Hepatic stellate cell (primary cell): ENCODE measurements at places on chromosomes 11 and 22.

- no peak for DNase-seq
Measured at GRCh38 chr11:85828640-85828978, 17.7 kb upstream of the SYTL2 start.

- no peak for DNase-seq
Measured at GRCh38 chr11:128821556-128821955, 45.5 kb downstream of the KCNJ1 start.

DNA sequence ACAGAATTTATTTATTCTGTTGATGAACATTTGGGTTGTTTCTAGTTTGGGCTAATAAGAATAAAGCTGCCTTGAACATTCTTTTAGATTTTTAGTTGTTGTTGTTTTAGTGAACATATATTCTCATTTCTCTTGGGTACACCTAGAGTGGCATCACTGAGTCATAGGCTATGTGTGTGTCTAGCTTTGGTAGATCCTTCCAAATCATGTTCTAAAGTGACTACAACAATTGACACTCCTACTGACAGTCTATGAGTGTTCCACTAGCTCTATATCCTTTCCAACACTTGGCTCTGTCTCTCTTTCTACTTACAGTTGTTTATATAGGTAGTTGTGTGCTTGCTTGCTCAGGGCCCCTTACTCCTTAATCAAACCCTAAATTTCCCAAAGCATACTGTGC is 346.0 kb upstream of the NCAM1 start:
- no peak for DNase-seq

DNA sequence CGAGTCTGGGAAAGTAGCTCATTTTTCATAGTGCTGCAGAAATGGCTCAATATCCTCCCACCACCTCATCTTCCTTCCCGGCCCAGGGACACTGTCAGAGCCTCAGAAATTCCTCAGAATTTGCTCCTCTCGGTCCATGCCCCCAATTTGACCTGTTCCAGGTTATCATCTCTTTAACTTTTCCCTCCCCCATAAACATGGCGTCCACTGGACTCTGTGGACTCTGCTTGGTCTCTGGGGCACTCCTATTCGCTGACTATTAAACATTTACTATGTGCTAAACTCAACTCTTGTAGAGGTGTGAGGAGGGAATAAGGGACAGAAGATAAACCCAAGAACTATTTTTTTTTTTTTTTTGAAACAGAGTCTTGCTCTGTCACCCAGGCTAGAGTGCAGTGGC is 8.2 kb upstream of the PC start:
- DNase-seq = no peak

DNA sequence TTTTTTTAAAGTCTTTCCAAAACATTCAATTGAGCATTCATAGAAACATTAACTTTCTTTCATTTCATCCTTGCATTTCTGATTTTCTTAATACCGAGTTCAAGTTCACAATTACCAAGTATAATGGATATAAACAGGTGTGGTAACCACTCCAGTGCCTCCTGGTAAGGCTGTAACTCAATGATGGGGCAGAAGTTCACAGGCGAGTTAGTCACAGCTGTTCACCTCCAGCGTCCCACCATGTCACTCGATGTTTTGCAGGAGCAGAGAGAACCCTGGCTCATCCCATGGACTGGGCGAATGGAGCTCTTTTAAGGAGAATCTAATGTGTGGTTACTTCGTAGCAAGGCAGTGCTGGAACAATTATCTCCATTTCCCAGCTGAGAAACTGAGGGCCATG is 94.4 kb upstream of the ALX4 start:
- no peak for DNase-seq

GRCh38 chr22:37604875-37605274 is 3.8 kb upstream of the GGA1 start:
- no peak for DNase-seq

DNA sequence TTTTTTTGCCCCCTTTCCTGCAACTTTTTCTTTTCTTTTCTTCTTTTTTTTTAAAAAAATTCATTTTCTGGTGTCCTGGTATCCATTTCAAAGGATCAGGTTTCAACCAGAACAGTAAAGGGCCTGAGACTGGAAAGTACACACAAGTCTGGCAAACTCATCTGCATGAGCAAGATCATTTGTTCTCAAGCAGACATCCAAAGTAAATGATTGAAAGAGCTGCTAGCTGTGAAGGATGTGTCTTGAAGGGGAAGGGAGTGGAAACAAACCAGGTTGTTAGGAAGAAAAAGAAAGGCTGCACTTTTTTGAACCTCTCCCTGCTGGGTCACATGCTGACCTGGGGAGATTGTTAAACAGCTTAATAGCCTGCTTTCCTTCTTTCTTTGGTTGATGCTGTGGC is 5.3 kb downstream of the YAP1 start:
- DNase-seq = no peak

GRCh38 chr11:19025481-19026406 is 34.8 kb downstream of the MRGPRX2 start:
- no peak for DNase-seq

DNA sequence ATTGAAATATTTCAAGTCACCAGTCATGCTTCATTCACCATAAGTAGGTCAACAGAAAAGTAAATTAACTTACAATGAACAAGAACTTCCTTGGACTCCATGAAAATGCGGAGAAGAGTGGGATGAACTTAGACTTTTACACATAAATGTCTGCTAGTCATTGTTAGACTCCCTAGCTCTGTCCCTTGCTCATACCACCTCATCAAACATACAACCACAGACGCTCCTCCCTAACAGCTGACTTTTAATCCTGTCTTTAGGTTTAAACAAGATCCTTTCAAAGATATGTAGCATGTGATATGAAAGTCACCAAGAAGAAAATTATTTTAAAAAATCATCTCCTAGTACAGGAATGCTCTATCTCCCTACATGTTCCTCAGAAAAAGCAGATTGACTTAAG is 248.1 kb downstream of the DLG2 start:
- no peak for DNase-seq

GRCh38 chr11:70881948-70882715 is 370.2 kb downstream of the SHANK2 start:
- no peak for DNase-seq

GRCh38 chr11:235180-235579 is 962 bp downstream of the SIRT3 start:
- DNase-seq = no peak

DNA sequence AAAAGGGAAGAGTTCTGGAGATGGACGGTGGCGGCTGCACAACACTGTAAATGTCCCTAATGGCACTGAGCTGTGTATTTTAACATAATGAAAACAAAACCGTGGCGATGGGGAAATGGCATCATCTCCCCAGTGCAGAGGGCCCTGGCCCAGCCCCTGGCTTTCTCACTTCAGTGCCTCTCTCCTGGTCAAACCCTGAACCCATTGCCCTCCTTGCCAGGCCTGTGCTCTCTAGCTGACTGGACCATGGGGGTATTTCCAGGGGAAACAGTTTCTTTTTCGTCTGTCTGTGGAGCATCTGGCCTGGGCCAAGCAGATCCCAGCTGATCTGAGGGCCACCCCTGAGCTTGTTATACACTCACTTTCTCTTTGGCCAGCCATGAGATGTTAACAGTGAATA is 17.4 kb upstream of the NAP1L4 start:
- DNase-seq = no peak

DNA sequence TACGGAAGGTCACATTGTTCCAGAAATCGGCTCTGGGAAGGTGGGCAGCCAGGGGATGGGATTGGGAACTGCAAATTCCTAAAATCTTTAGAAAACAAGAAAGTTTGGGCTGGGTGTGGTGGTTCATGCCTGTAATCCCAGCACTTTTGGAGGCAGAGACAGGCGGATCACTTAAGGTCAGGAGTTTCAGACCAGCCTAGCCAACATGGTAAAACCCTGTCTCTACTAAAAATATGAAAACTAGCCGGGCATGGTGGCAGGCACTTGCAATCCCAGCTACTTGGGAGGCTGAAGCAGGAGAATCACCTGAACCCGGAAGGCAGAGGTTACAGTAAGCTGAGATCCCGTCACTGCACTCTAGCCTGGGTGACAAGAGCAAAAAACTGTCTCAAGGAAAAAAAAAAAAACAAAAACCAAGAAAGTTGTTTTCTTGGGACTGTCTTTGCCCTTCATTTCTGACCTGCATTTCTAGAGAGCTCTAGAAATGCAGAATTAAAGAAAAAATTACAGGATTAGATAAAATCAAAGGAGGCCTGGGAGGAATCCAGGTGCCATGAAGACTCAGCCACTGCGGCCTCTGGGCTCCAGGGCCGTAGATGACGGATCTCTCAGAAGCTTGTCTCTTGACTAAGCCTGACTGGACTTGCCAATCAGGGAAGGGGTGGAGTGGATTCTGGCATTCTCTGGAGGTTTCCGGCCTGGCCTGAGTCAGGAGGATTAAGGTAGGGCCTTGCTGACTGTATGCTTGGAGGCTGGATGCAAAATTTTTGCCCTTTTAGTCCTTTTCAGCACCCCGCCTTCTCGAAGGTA is 5.3 kb upstream of the MALAT1 start:
- DNase-seq = peak; percentile 61

- DNase-seq = no peak
Measured at GRCh38 chr11:133362916-133363315, 169.4 kb downstream of the OPCML start.

GRCh38 chr11:33687733-33688479 is 12.7 kb downstream of the C11orf91 start:
- peak; percentile 44 for DNase-seq

- DNase-seq = peak; percentile 78
Measured at GRCh38 chr11:134139873-134140331, 71.0 kb downstream of the JAM3 start.

- DNase-seq = no peak
Measured at GRCh38 chr11:37988031-37988430, 1390.0 kb upstream of the RAG2 start.

DNA sequence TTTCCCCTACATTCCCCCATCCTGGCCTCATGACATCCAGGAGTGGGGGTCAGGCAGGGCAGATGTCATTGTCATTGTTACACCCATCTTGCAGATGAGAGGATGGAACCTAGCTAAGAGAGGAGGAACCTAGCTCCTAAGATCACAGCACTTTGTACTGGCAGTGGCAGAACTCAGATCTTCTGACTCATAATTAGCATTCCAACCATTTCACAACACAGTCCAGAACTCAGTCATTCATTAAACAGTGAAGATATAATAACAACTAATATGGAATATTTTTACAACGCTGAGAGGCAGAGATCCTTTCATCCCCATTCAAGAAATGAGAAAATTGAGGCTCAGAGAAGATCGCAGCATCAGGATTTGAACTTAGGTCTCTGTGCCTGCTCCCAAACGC is 127.8 kb downstream of the CHST1 start:
- DNase-seq = no peak

DNA sequence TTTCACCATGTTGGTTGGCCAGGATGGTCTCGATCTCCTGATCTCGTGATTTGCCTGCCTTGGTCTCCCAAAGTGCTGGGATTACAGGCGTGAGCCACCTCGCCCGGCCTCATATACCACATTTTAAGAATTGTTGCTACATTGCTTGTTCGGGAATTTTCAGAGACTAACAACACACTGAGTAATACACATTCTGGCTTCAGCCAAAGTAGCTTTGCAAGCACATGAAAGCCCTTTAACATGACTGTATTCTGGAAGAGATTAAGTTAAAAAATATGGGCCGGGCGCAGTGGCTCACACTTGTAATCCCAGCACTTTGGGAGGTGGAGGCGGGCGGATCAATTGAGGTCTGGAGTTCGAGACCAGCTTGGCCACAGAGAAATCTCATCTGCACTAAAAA is 15.0 kb downstream of the CRTAM start:
- DNase-seq = no peak

GRCh38 chr11:62046568-62047100 is 77.2 kb upstream of the INCENP start:
- DNase-seq = no peak

- no peak for DNase-seq
Measured at GRCh38 chr22:42670921-42671709, 21.9 kb upstream of the CYB5R3 start.

DNA sequence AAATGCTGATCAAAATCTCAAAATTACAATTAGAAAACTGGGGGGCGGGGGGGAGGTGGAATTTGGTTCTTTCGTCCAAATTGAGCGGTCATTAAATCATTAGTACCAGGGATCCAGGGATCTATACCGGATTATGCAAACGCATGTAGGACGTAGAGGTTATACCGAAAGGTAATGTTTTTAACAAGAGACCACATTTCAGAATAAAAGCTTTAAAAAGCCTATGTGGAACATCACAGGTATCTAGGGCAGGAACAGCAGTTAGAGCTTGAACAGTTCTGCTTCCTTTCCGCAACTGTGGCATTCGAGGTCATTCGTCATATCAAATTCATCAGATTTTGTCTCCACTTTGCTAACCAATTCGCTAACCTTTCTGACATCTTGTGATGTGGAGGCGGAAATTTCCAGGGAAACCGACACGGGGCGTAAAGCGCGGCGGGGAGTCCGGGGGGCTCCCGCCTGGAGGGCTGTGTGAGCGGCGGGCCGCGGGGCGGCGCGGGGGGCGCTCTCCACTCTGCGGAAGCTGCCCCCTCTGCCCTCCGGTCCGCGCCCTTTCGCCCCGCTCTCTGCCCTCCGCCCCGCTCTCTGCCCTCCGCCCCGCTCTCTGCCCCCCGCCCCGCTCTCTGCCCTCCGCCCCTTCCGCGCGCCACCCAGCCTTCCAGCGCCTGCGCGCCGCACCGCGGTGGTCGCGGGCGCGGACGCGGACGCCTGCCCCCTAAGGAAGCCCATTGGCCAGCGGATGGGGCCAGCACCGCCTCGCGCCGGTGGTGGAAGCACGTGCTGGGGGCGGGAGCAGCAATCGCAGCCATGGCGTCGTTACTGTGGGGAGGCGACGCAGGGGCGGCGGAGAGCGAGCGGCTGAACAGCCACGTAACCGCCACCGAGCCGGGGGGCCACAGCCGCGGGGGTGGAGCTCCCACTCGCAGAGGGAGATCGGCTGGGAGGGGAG is at the start of gene DDX25:
DDX25 (plus strand) TSS at position 798 of the 949 bp plus-strand sequence; CDS start at position 808, 10 bp downstream.
- no peak for DNase-seq

- peak; percentile 82 for DNase-seq
Measured at GRCh38 chr11:12539572-12539971, 134.6 kb upstream of the TEAD1 start.

DNA sequence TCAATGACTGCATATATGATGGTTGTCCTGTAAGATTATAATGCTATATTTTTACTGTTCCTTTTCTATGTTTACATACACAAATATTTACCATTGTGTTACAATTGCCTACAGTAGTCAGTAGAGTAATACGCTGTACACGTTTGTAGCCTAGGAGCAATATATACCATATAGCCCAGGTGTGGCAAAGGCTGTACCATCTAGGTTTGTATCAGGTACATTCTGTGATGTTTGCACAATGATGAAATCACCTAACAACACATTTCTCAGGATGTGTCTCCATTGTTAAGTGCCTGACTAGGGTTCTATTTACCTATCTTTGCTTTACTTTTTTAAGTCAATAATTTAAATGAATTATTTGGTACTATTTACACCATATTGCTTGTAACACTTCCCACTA is 21.9 kb downstream of the PRR5L start:
- no peak for DNase-seq

- no peak for DNase-seq
Measured at GRCh38 chr22:17104336-17104935, 16.7 kb downstream of the TMEM121B start.

GRCh38 chr22:44192098-44192815 is 11.5 kb downstream of the PARVG start:
- DNase-seq = no peak
